ENCODE measurements at places on chromosomes 6 and 20.

- no peak for DNase-seq
These were observed 25.8 kb upstream of the RTF2 start for GRCh38 chr20:56442389-56443365.

DNA sequence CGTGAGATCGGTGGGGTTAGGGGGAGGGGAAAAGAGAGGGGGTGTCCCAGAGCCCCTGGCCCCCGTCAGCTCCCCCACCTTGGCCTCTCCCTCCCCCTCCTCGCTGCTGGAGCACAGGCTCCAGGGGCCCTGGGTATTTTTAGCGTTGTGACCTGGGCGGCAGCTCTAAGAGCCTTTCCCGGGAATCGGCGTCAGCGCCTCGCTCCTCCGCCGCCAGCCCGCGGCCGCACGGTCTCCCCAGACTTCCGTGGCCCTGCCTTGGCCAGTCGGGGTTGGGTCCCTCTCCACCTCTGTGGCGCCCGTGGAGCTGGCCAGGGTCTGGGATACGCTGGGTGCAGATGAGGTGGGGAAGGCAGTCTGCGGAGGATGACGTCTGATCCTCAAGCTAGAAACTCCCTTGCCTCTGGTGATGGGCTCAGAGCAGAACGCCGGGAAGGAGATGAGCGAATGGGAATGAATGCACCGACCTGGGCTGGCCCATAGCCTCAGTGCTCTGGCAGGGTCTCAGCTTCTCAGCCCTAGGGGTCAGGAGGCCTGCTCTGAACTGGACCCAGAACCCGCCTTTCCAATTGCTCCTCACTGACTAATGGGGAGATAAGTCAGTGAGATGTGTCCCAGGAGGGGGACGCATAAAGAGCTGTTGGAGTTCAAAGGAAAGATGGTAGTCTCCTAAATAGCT, 883 bp upstream of the DBNDD2 start:
- no peak for DNase-seq

- DNase-seq, result no peak
These were observed 768.4 kb downstream of the TFAP2A start for GRCh38 chr6:9646342-9647070.

DNA sequence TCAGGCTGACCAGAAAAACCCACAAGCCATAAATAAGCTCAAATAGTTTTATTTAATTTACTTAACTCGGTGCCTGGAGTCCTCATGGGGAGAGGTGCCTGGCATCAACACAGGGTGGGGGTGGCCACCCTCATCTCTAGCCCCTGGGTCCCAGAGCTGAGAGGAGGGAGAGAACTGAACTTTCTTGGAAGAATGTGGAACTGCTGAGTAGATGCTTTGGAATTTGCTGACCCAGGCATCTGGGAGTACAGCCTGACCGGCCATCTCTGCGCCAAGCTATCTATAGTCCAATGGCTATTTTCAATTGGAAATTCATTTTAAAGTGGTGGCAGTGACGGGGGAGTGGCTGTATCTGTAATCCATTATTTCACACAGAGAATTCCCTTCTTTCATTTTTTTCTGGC, 104.8 kb downstream of the CDH26 start:
- DNase-seq, result no peak

- no peak for DNase-seq
These were observed 169.4 kb downstream of the TRDN start for GRCh38 chr6:123467392-123467791.

GRCh38 chr20:24935140-24935539, 13.9 kb upstream of the CST7 start:
- no peak for DNase-seq

DNA sequence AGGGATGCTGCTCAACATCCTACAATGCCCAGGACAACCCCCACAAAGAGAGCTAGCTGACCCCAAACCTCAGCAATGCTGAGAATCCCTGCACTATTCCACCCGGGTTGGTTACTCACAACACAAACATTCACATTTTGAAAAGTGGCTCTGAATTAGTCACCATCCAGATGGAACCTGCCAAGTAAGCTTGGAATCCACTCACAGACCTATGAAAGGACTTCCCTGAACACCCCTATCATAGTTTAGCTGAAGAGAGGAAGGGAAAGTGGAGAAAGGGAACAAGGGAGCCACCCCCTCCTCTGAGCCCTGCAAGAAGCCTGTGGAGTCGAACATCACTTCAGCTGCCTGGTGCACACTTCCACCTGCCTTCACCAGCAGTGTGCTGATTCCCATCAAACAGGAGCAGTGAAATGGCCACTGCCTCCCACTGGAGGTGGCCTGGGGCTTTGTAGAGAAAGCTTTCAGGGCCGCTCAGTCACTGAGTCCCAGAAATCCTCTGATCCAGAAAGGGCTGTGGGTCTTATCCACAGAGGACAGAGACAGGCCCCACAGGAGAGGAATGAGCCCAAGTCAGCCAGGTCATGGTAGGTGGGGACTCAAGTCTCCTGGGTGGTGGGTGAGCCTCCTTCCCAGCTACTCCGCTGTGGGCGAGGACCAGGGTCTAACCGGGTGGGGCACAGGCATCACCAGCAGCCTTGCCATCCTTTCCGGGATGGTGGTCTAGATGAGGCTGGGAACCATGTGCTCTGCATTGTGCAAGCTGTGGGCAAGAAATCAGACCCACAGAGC, 203.7 kb downstream of the SYNDIG1 start:
- no peak for DNase-seq

- no peak for DNase-seq
These were observed 10.2 kb downstream of the ADNP start for GRCh38 chr20:50920997-50921396.

DNA sequence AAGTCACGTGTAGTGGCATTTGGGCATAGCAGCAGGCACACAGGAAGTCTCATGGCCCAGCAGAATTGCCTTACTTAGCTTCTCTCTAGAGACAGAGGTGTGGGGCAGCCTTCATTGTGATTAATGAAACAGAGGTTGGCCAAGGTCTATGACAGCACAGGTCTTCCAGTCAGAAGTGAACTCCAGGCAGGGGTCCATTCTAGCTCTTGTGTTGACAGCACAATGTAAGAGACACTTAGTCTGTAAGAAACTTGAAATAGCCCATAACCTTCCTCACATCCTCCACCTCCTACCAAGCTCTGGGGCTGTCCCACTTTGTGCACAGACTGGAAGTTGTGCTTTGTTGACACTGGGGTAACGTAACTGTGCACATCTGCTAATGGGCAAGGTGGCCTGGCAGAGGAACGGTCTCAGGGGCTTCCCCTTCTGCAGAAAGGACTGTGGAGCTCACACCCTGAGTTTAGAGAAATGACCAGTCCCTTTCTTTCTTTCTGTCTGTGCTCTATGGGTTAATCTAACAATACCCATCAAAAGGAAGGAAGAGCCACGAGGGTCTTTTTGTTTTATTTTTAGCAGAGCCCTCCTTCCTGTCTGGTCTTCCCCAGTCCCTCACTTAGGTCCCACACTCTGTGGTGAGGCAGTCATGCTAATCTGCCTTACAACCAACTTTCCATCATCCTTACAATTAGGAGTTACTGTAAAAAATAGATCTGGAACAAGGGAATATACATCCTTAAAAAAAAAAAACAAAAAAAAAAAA, 35.6 kb upstream of the TAGAP start:
- no peak for DNase-seq

GRCh38 chr20:40765814-40766480, 76.9 kb upstream of the MAFB start:
- DNase-seq, result no peak

DNA sequence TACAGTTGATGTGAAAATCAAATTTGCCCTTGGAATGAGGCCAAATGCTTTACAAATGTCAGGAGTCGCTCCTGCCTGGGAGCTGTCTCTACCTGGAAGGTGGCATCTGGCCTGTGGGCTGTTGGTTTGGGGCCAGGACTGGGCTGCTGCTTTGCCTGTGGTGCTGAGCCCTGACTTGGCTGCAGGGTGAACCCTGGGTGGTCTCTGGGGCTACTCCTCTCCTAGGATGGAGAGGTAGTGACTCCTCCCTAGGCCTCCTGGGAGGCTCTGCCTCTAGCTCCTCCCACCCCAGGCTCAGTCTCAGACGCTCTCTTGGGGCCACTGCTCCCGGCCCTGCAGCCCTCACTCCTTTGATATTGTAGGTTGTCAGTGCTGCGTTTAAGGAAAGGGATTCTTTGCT, 47.5 kb downstream of the EFCAB8 start:
- no peak for DNase-seq

- no peak for DNase-seq
These were observed 88.0 kb downstream of the CDS2 start for GRCh38 chr20:5214826-5215225.

Data from foreskin melanocyte (primary cell).